ENCODE measurements at places on chromosomes 3 and 15.

- no peak for DNase-seq
Observed at GRCh38 chr3:148998297-148998696, 7.0 kb downstream of the GYG1 start.

DNA sequence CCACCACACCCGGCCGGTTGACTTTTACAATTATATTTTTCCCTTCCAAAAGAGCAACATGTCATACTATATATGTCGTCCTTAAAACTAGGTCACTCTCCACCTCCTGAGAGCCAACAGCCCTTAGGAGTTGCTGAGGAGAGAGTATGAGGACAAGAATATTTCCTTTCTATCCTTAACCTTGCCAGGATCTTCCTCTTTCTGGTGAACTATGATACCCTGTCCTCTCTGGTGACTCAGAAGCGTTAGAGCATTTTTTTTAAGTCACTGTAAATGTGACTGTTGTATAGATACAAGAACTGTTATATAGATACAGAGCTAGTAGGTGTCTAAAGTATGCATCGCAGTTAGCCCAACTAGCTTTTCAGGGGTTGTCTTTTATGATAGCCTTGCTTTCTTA lies 33.7 kb upstream of the MTHFS start:
- DNase-seq: no peak

DNA sequence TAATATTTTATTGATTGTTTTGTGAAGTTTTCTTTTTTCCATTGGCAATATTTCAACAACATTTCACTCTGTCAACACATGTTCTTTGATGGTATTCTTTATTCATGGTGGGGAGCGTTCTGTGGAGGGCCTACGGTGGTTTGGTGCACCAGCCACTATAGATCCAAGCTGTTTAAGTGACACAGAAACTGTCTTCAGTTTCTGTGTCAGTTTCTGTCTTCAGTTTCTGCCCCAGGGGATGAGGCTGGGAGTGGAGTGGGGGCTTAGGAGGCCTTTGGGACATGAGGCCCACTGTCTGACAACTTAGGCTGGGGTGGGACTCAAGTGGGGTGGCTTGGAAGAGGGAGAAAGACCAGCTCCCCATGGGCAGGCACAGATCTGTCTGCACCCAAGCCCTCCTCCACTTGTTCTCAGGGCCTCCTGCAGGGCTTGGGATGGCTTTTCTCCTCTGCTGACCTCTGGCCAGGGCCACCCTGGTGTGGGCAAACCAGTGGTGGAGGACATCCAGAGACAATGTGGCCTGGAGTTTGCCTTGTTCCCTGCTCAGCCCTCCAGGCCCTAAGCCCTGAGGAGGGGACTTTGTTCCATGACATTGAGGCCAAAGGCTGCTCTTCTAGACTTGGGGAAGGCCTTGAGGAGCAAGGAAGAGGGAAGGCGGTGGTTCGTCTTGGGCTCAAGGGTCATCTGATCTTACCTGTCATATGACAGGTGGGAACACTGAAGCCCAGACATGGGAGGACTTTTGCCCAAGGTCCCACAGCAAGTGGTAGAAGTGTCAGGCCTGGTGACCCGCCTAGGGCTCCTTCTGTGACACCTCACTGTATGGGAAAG lies 60.3 kb upstream of the SMAD6 start:
- DNase-seq: no peak

- no peak for DNase-seq
Observed at GRCh38 chr15:33729653-33730052, 238.6 kb upstream of the CHRM5 start.

DNA sequence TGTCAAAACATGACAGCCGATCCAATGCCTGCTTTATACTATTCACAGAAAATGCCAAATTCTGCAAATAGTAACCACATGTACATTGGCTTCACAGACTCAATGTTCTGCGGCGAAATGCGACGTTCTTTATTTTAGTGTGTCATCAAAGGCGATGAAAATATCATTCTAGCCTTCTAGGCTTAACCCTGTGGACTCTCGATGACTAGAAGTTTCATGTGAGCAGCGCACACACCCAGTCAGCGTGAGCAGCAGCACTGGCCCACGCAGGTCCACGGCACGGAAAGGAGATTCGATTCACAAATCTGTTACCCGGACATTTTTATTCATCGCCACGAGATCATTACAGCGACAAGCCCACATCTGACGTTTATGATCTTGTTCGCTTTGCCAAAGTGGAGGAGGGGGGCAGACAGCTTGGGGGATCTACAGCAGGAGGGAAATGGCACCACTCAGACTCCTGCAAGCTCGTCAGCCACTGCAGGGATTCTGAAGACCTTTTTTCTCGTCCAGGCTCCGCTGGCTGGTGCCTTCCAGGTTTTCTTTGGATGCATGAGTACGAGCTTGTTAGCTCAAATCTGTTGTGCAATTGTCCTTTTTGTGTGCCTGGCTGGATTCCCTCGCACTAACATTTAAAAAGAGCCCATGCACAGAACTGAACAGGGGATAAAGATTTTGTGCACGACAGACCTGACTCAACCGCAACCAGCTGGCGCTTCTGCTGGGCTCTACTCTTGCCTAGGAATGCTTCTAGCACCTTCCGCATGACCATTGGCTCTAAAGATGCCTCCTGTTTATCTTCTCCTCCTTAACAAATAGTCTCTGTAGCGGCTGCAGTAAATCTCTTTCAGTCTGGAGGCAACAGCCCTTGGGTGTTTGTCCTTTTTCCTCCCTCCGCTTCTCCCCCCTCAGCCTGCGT lies 938.4 kb downstream of the MCTP2 start:
- DNase-seq: no peak

- peak; percentile 69 for DNase-seq
Observed at GRCh38 chr15:65638681-65639089, 16.9 kb downstream of the SLC24A1 start.

GRCh38 chr3:171195686-171196085 lies 169.2 kb upstream of the SLC2A2 start:
- DNase-seq: no peak

GRCh38 chr15:78854833-78855372 lies 17.8 kb upstream of the MORF4L1 start:
- no peak for DNase-seq

GRCh38 chr3:34858067-34858660 lies 781.2 kb upstream of the ARPP21 start:
- no peak for DNase-seq

GRCh38 chr3:73379465-73379864 lies 245.3 kb downstream of the PDZRN3 start:
- DNase-seq: no peak

- DNase-seq: no peak
Observed at GRCh38 chr3:71201939-71202338, 381.6 kb downstream of the FOXP1 start.

GRCh38 chr15:59268168-59268851 lies 61.7 kb downstream of the LDHAL6B start:
- DNase-seq: no peak
